MM.1S (cell line): ENCODE measurements at places on chromosomes 6 and 20.

DNA sequence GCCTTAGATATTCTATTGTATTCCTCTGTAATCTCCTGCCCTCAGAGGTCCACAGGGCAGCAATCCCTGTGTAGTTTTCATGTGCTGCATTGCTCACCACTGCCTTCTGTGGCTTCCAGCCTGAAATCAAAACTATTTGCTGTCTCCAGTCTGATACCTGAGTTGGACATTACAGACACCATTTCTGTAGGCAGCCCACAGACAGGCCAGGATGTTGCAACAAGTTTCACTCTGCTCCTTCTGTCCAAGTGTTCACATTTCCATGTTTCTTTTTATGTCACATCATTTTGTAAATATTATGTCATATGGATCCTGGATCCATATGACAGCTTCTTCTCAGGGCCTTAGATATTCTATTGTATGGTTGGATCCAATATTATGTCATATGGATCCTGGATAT lies 21.7 kb downstream of the ECI2 start:
- no peak for DNase-seq

GRCh38 chr6:127937102-127937501 lies 36.2 kb upstream of the THEMIS start:
- DNase-seq, result no peak

DNA sequence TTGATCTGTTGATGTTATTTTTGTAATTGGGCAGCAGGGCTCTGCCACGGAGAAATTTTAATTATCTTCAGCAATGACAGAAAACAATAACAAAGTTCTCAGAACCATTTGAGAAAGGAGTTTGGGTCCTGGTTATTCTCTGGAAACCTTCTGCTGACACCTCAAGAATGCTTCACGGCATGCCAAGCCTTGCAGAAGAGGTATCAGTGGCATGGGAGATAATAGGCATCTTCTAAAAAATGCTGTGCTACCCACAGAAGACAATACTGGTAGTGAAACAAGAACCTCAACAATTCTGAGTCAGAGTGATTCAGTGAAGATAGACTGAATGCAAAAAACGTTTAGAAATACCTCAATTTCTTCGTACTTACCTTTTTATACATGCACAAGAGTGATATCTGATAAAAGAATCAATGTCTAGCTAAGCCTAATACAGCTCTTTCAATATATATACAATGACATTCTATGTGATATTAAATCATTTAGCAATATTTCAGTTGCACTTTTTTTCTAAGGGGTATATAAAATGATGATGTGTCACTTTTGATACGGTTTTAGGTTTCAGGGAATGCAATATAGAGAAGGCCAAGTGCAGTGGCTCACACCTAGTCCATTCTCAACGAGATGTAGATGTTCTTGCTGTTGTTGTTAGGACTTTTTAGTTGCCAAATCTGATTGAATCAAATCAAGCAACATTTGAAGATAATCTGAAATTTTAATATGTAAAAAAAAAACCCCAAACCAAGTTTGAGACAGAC lies 110.4 kb upstream of the COL21A1 start:
- DNase-seq, result peak; percentile 56

DNA sequence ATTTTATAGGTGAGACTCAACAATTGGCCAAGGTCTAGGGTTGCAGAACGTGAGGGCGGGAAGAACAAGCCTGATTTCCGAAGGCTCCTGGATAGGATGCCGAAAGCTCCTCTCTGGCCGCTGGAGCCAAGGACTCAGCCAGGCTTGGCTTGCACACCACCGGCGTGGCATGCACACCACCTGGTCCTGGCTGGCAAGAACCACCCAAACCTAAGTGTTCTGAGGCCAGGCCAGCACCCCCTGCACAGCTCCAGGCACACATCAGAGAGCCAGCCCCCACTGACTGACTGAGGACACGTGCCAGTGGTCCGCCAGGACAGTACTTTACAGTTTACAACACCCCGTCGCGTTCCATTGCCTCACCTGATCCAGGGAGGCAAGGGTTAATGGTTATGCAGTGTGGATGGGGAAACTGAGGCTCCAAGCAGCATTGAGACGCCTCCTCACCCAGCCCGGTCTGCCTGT lies 414 bp downstream of the TGM2 start:
- DNase-seq, result no peak

- DNase-seq, result no peak
Observed at GRCh38 chr20:48260129-48260756, 475.0 kb upstream of the SULF2 start.

DNA sequence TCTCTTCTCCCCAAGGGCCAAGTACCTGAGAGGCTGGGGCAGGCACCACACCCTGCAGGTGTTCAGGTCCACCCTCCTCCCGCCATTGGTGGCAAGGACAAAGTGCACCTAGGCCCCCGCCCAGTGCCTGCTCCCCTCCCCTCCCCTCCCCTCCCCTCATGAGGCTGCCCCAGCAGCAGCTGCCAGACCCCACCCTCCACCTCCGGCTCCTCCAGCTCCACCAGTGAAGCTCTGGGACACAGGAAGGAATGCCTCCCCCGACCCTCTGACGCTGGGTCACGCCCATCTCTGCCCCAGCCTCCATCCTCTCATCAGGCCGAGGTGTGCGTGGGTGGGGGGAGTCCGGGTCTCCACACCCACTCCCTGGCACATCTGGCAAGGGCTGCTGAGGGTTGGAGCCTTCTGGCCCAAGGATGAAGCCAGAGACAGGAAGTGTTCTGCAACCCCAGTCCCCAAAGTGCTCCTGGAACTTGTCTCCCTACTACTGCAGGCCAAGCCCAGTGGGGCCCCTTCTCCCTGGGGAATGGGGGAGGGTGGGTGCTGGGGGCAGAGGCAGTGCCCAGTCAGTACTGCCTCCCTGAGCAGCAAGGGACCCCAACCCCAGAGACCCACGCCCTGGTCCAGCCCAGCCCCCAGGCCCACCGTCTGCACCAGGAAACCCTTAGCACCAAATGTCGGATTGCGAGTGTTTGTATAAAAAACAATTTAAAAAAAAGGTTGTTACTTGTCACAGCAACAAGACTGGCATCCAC lies 1.6 kb upstream of the UCKL1 start:
- peak; percentile 66 for DNase-seq

GRCh38 chr6:5125152-5126006 lies 40.2 kb downstream of the PPP1R3G start:
- no peak for DNase-seq

DNA sequence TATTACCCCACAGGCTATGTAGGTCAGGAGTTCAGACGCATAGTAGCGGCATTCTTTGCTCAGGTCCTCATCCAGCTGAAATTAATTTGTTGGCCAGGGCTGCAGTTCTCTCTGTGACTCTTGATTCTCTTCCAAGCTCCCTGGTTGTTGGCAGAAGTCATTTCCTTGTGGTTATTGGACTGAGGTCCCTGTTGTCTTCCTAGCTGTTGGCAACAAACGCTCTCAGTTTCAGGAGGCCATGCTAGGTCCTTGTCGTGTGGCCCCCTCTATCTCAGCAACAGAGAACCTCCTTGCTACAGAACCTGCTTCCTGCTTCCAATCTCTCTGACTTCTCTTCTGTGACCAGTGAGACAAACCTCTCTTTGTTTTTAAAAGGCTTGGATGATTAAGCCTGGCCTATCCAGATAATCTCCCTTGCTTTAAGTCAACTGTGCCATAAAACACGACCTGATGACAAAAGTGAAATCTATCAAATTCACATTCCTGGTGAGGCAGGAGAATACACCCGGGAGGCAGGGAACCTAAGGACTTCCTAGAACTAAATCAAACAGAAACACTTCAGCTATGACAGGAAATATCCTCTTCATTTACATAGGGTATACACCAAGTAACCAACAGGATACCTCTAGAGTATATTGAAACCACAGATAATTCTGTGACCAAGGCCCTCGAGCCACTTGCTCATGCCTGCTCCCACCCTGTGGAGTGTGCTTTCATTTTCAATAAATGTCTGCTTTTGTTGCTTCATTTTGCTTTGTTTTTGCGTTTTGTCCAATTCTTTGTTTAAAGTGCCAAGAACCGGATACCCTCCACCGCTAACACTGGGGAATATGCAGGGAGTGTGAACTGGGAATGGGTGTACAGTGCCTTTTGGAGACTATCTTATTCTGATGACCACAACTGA lies 196.0 kb downstream of the BTBD3 start:
- peak; percentile 92 for DNase-seq

- no peak for DNase-seq
Observed at GRCh38 chr6:43355862-43356590, 13.4 kb downstream of the ZNF318 start.

DNA sequence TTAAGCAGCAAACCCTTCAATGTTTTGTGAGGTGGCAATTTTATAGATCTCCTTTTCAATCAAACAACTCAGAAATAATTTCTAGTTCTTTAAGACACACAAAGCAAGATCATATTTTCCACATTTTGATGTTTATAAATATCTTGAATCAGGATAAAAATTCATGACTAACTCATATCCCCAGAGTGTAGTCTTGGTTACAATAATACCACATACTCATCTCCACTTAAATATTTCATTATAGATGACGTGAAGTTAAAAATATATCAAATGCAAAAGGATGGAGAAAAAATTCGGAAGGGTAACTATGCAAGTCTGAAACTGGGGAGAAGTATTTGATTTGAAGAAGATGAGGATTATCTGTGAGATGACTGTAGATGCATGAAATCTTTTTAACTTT lies 59.8 kb upstream of the HIVEP1 start:
- DNase-seq, result no peak

DNA sequence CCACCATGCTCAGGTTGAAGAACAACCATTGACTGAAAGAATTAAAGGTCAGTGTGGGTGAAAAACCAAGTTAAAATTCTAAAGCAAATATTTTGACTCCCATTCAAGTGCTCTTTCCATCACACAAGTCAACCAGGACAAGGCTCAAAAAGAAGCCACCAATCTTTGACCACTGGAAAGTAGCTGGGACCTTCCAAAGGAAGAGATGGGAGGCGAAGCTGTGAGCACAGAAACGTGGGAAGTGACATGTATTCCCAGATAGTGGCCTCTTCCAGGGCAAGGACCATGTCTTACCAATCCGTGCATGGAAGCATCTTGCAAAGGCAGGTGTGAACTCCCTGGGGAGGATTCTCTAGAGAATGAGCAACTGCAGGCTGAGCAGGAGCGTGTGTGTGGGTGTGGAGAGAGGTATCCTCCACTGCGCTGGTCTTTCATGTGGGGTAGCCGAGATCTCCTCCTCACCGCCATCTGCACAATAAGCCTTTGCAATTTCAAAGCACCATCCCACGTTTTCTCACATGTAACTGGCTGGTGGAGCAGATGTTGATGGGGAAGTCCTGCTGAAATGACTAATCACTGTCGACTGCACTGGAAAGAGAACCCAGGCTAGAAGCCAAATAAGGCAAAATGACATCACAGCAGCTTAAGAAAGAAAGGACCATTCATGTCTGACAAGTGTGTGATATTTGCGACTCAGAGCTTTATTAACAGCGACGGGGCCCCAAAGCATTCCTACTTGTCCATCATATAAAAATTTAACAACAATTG lies 189.4 kb upstream of the RREB1 start:
- DNase-seq, result no peak

DNA sequence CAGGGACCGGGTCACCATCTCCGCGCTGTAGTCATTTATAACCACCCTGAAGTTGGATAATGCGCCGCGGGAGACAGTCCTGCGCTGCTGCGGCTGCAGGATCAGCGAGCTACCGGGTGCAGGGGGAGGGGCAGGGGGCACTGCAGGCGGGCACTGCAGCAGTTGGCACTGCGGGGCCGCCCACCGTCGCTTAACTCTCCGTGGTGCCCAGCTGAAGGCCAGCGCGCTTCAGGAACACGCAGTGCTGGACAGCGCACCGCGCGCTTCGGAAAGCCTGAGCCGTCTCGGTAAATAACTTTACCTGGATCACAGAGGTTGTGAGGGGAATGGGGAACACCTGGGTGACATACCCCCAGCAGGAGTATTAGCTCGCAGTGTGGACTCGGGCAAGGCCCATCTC lies 12.4 kb upstream of the LRFN2 start:
- DNase-seq, result no peak

GRCh38 chr20:58634059-58634458 lies 17.0 kb upstream of the STX16 start:
- DNase-seq, result no peak

DNA sequence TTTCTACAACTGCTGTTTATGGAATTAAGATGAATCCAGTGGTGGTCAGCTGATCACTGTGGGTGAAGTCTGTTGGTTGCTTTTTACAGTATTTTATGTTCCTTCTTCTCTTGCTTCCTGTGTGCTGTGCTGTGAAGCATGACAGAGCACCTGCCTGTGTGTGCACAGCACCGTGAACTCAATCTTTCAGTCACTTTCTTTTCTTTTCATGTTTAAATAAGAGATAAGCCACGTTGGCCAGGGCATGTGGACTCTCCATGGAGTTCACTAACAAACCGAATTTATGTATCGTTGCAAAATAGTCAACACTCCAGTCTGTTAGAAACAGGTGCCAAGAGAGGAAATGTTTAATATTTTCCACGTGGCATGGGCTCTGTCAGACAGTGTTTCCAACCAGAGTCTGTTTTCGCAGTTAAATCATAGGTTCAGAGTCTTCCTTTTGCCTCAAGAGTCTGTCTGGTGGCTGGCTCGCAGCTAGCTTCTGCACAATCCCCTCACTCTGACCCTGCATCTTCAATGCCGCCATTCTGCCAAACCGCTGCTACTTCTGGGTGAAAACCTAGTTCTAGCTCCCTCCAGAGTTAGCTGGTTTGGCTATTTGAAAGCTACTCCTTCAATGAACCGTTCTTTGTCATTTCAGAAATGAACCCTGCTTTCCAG lies 73.2 kb downstream of the QRSL1 start:
- DNase-seq, result no peak

DNA sequence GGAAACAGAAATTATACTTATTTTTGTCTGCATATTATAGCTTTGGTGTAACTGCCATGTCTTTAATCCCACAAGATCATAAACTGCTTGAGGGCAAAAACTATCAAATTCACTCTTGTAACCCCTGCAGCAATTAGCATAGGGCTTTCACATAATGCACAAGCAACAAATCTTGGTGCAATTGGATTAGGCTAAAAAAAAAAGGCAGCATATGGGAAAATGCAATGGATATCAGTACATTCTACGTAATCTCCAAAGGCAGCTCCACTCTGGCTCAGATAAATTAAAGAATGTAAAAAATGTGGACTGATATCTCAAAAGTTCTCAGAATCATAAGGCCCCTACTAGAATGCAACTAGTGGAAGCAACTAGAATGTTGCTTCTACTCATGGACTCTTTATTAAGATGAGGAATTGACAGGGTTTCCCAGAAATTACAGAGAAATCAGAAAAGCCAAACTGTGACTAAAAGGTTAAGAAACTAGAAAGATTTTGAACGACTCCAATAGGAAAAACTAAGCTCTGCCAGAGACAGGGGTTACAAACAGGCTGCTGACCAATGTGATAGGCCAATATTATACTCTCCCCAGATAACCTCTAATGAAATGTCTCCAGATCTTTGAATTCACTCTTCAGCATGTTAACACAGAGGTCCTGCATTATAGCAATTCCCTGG lies 55.0 kb downstream of the FILIP1 start:
- DNase-seq, result no peak

- no peak for DNase-seq
Observed at GRCh38 chr20:4341804-4342485, 326.6 kb upstream of the RNF24 start.

GRCh38 chr20:63244468-63244867 lies 8.8 kb downstream of the BIRC7 start:
- no peak for DNase-seq
